ENCODE measurements at places on chromosomes 1 and 21.
A peak's percentile ranks its signal among the peaks of the same experiment; 100 is the strongest.

- DNase-seq, result no peak
Measured at GRCh38 chr1:36822648-36823047, 211.7 kb downstream of the GRIK3 start.

- no peak for DNase-seq
Measured at GRCh38 chr1:108208724-108209446, 8.7 kb upstream of the SLC25A24 start.

DNA sequence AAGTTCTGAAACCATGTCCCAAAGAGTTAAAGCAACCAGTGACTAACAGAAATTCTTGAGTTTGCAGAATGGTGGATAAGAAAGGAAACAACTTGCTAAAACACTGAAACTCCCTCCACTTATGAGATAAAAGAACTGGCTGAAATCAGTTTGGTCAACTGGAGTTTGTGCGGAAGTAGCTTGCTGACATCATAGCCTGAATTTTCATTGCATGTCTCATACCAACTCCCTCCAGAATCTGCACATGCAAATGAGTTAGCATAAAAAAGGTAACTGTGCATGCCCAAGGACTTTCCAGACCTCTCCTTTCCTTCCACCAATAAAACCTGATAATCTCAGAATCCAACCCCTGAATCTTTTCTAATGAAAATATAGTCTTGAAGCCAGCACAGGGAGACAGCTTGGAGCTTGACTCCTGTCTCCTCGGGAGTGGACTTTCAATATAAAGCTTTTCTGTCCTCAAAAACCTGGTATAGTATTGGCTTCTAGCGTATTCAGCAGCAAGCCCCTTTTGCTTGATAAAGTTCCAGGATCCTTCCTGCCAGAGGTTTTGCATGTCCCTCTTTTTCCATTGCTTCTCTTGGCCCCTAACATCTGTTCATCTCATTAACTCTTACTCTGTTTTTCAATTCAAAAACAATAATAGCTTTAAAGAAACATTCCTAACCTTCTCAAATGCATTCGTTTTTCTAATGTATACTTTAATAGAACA is 785.8 kb upstream of the ADGRL4 start:
- no peak for DNase-seq

DNA sequence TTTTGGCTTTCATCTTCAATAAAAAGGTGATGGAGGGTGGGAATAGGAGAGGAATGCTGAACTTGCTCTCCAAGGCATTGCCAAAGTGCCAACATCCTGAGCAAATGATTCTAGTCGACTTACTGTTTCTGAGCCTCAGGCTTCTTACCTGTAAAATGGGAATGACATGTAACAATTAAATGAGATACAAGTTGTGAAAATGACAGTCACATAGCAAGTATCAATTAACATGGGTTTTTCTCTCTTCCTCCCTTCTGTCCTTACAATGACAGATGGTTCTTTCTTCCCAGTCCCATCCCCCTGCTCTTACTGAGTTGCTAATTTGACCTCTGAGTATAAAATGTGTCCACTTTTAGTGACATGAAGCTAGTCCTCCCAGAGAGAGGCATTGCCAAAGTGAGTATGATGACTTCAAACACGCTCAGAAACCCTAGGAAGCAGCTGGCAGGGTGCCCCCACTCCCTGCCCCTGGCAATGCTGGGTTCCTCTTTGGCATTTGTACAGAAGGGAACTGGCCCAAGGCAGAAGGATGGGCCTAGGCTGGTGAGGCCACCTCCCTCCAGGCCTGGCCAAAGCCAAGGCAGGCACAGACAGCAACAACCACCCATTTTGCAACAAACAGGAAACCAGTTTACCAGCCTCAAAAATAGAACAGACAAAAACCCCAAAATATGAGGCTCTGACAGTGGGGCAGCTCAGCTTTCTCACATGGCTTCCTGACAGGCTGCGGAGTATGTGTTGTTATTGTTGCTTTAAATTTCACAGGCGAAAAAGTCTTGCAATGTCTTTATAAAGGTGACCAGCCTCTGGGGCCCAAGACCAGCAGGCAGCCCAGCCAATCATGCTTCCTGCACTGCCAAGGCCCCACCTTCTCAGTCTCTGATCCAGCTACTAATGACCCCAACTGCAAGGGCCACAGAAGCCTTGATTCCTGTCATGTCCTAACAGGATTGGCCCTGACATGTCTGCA is 115.9 kb downstream of the HIVEP3 start:
- no peak for DNase-seq

DNA sequence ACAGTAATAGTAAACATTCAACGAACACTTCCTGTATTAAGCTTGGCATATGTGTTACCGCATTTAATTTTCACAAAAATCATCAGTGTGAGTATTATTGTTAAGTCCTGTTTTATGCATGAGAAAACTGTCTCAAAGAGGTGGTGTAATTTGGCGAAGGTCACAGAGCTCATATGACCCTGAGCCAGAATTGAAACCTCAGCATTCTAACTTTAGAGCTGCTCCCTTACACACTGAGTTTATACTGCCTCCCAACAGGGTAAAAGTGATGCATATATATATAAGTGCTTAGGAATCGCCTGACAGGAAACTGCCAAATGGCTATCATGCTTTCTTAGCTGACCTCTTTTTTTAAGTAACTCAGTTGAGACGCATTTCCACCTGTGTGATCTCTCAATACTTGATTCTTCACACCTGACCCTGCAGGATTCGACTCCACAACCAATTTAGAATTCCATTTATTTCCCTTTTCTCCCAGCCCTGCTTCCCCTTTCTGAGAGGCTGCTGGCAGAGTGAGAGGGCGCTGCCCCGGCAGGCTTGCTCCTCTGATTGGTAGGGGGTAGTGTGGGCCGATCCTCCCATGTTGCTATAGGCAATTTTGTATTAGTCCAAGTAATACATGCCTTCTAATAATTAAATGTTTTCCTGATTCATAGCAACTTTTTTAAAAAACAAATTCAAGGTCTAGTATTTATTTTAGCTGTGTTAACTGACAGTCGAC is 40.5 kb downstream of the ZBTB40 start:
- no peak for DNase-seq

GRCh38 chr1:60036856-60037460 is 36.6 kb downstream of the C1orf87 start:
- no peak for DNase-seq

GRCh38 chr1:199685369-199685768 is 342.1 kb upstream of the NR5A2 start:
- DNase-seq, result no peak

DNA sequence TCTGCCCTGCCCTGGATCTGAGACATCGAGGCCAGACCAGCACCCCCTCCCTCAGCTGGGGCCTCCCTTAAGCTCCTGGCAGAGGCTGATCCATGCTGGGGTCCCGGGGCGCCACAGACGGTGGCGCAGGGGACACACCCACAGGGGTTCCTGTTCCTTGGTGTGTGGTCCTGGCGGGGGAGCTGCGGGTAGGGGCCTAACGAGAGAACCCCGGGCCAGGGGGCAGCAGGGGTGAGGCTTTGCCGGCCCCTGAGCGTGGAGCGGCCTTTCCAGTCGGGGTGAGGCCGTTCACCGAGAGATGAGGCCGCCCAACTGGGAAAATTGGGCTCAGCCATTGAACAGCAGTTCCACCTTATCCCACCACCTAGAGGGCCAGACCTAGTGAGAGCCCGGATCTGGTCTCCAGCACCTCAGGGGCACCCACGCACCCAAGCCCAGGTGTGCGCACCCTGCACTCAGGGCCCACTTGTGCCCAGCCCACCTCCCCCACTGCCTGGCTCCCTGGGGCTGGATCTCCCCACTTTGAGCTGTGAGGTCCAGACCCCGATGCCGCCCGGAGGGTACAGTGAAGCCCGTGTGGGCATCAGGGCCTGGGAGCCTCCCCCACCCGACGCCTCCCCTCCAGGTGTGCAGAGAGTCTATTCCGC is 45.5 kb upstream of the CCDC27 start:
- DNase-seq, result no peak

DNA sequence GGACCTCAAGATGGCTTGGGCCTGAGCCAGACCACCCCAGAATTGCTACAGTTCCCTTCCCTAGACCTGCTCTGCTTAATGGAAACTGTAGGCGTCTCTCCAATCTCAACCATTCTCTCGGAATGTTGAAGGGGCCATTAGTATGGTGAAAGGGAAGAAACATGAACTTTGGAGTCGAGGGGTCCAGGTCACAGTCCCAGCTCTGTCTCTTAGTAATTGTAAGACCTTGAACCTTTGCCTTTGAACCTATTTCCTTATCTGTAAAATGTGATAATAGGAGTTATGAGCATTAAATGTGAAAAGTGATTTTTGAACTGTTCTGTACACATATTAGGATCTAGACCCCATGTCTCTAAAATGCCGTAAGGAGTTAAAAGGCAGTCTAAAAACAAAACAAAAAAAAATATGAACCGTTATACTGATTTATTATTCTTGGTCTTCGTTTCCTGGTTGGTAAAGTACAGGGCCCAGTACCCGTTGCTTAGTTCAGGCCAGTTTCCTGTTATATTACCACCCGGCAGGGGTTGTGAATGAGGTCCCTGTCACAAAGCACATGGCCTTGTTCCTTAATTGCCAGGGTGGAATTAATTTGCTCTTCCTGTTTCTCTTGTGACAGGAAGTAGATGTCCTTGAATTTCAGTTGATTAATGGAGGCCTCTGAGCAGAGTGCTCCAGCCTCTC is 42.3 kb downstream of the TCEANC2 start:
- DNase-seq, result no peak

DNA sequence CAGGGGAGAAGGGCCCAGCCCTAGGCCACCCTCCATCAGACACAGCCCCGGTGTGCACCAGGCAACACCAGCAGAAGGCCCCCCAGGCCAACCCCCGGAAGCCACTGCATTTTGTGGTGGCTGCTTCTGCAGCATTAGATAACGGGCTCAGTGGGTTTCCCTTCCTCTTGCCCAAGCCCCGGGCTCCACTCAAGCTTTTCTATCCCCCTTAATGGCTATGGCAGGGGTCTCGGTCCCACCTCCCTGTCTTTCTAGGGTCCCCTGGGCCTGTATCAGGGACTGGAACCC is 18.9 kb downstream of the C1orf174 start:
- DNase-seq, result peak; percentile 40

- no peak for DNase-seq
Measured at GRCh38 chr1:77250126-77250525, 30.9 kb upstream of the PIGK start.

DNA sequence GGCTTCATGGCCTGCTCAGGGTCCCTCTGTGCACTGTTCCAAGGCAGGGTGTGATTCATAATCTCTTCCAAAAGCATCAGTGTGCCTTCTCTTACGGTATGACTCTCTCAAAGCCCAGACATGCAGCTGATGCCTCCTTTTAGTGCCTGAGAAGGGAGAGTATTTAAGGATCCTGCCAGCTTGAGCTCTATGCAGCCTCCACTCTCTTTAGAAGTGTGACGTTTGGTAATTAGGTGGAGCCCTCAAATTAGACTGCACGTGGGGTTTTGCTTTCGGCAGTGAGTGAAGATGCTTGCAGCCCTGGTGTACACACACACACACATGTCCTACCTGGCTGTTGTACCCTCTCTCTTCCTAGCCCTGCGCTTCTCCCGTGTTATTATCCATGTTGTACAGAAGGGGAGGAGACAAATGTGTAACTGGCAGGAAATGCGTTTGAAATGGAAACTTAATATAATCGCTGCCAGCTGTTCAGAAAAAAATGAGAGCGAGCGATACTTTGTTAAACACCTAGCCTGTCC is 2.6 kb upstream of the C1orf174 start:
- peak; percentile 8 for DNase-seq

- DNase-seq, result no peak
Measured at GRCh38 chr1:157585984-157586383, 11.9 kb downstream of the FCRL4 start.

DNA sequence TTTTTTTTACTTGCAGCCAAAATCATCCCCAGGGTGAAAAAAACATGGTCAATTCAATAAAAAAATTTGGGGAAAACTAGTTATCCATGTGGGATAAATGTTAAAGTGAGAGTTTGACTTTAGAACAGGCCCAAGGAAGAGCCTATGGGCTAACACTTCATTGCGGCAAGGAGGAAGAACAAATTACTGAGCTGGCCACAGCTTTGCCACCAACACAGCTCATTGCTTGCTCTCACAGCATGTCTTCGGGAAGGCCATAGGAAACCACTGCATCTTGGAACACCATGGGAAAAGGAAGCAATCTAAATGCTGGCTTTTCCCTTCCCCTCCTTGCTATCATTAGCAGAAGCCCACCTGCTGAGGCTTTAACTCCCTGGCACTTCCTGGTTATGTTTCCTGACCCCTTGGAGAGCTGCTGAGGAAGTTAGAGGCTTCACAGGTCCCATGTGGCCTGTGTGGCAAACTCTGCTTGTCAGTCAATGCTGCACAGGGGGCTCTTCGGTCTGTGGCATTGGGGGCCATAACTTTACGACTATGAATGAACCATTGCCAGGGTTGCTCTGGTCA is 86.0 kb downstream of the SLC25A24 start:
- no peak for DNase-seq

DNA sequence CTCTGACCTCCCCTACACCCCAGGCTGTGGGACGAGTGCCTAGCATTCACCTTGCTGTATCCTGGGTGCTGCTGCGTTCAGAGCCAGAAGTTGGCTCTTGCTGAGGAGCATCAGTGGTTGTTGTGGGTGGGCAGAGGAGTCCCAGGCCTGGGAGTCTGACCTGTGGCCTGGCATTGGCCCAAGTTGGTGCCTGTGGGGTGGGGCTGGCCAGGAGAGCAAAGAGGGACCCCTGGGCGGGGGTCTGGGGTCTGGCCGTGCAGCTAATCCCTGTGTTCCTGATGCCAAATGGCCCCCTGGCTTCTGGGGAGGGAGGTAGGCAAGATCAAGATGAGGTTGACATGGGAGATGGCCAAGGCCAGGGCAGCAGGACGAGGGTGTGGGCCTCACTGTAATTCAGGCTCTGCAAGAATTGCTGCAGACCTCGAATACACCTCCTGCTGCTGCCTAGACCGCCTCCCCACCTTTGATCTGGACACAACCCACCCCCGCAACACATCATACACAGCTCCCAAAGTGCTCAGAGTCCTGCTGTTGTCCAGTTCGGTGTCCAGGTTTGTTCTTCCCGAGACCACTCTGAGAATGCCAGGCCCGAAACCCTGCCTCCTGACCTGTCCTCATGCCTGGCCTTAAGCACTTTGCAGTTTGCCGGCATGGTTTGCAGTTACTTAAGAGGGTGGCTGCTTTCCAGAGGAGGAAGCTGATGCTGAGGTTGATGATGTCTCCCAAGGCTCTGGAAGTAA is 28.7 kb downstream of the CDK18 start:
- DNase-seq, result no peak

DNA sequence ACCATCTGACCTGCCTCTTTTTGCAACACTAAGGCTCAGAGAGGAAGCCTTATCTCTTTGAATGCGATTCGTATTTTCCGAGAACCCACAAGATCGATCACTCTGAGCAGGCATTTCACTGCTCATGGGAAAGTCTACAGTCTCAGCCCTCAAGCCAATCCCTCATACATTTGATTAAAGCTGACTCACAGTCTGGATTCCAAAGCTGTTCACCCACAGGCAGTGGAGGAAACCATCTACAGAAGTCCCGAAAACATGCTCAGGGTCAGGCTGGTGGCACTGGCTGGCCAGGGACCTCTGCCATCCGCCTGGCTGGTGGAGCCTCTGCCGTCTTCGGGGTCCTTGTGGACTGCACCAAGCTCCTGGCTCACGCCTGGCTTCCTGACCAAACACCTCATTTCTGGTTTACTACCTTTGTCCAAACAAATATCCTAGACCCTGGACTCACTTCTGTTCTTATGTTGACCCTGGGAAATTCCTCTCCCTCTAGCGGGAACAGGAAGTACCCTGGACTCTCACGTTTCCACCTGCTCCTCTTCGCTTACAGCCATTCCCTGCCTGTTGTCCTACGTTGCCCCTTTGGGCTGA is 650.0 kb downstream of the SMYD3 start:
- no peak for DNase-seq

Data from posterior cingulate gyrus (tissue), 11 donors.